ENCODE measurements at places on chromosomes 13 and 19.
A peak's percentile ranks its signal among the peaks of the same experiment; 100 is the strongest.

- DNase-seq = no peak
These were observed 1386.8 kb downstream of the PCDH9 start for GRCh38 chr13:65843314-65843731.

DNA sequence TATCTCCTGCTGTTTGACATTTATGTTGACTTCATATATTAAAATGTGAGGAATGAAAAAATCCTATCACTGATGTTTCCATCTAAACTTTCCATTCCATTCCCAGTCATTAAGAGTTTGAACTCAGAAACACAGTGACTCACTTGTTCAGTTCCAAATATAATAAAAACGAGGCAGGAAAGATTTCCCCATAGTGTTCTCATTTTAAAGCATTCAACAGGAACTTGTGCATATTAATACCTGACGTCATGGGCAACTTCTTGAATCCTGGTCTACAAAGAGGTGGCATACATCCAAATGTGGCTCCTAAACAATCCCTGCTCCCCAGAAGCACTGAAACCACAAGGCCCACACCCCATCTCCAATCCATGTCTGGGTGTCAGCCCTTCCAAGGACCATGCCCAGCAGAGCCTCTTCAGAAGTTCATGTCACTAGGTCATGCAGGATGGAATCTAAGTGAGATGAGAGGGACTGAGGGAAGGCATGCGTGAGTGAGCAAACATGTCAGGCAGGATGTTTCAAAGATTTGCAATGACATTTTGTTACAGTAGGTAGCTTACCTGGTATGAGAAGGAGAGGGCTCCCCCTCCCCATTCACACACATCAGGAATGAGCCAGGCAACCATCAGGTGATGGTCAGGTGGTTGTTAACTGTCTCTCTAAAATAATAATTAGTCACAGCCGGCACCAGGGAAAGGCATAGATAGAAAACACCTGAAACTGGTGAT, 9.4 kb upstream of the ERVV-2 start:
- no peak for DNase-seq

GRCh38 chr13:28658539-28658795, 463 bp upstream of the POMP start:
- DNase-seq = peak; percentile 63

DNA sequence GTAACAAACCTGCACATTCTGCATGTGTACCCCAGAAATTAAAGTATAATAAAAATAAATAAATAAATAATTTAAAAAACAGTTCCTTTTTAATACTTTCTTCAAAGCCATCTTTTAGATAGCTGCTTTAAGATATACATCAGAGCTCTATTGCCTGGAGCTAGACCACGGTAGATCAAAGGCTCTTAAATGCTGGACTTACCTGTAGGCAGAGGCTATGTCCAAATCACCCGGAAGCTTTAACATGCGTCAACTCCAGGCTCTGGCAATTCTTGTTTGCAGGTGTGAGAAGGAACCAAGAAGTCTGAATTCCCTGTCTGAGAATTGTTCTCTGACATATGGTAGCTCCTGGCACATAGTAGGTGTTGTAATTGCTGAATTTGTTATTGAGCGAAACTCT, 1.6 kb upstream of the METTL21C start:
- no peak for DNase-seq

- DNase-seq = no peak
These were observed 2422.9 kb upstream of the PCDH20 start for GRCh38 chr13:63838366-63839110.

- peak; percentile 41 for DNase-seq
These were observed 1.0 kb upstream of the SLC7A10 start for GRCh38 chr19:33226550-33227241.

DNA sequence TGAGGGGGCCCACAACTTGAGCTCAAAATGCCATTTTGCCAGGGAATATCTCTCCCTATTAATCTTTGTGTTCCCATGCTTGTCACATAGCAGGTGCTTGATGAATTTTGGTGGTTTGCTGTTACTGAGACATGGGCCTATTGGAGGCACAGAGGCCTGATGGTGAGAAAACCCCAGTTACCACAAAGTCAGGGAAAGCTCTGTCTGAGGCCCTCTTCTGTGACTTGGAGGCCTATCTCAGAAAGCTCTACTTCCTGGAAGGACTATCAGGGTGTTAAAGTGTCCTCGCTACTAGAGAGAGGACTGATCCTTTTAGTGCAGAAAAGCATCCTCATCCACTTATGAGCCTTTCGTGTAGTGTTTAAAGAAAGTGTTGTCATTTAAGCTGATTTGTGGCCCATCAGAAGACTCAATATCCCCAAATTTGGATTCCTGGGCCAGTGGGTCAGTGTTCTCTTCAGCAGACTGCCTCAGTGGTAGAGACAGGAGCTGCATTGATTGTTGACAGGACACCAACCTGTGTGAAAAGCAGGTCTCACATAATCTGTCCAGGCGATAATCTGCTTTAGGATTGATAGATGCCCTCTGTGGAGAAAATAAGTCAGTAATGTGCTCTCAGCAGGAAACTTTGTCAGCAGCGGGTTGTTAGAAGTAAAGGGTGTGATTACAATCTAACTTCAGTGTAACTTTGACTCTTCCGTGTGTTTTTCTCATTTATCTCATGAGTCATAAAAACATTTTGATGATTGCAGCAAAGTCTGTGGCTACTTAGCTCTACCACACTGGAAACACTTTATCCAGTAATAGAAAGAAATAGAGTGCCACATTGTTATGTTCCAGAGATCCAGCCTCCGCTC, 121.0 kb downstream of the AKAP11 start:
- no peak for DNase-seq

DNA sequence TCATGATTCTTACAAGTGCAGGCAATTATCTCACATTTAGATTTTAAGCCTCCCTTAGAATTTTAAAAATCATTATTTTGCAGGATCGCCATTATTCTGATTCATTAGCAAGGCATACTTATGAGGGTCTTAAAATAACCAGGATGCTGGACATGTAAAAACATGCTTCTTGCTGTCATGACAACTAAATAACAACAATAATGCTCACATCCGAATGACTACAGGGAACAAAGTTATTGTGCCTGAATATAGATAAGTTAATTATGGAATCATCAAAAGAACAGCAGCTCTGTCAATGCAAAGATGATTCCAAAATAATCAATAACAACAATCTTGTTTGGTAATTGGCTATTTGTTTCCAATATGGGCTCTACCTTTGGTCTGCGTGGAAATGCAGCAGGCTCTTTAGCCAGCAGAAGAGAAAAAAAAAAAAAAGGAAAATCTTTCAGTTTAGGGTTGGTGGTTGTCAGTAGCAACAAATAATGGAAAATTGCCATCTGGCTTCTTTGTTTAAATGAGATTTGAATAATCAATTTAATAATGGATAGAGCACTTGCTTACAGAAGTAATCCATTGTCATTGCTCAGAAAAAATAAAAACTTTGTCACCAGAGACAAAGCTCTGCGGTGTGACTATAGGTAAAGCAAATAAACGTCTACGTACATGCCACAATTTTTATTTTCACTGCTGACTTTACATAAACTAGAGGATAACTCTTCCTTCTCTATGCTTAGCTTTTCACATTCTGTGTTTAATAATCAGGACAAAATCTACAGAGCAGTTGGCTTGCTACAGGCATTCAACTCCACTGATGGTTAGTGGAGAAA, 468.9 kb upstream of the TSHZ3 start:
- DNase-seq = no peak

DNA sequence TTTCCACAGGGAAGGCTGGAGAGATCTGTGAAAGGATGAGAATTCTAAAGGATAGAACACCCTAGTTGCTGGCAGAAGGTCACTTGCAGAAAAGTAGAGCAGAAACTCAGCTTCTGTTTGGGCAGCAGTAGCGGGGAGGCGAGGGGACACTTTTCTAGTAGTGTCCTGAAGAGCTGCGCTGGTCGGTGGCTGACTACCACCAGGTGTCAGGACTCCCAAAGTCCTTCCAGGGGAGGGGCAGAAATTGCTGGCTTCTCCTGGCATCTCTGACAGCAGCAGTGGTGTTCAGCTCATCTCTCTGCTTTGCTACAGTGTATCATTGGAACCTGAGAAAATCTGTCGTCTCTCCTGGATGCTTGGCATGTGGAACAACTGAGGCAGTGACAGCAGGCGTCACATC, 120.9 kb downstream of the ZDHHC20 start:
- DNase-seq = no peak

All from NCI-H748 treated with DMSO at 0.1 percent for 48 hours (cell line).